Immature natural killer cell (primary cell): ENCODE measurements at places on chromosomes 5 and 9.

DNA sequence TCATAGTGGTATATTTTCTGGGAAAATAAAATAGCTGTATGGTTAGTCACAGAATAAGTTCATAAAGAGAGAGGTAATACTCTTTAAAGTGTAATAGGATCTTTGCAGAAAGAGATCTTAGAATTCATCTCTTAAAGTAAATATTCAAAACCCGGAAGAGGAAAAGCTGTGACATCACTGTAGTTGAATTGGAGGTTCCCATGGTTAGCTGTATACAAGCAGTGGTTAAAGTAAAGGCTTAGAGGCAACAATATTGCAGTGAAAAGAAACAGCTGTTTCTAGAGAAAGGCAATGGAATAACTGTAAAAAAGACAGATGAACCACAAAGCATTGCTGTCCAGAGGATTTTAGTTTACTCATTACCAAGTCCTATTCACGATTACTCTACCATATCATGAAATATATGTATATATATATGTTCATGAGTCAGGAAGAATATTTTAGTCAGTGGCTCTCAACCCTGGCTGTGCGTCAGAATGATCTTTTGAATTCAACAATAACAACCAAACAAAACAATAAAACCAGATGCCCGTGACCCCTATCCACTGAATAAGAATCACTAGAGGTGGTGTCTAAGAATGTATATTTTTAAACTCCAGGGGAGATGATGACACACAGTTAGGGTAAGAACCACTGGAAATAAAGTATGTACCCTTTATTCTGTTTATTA lies 4.7 kb downstream of the ERCC6L2 start:
- DNase-seq = no peak

DNA sequence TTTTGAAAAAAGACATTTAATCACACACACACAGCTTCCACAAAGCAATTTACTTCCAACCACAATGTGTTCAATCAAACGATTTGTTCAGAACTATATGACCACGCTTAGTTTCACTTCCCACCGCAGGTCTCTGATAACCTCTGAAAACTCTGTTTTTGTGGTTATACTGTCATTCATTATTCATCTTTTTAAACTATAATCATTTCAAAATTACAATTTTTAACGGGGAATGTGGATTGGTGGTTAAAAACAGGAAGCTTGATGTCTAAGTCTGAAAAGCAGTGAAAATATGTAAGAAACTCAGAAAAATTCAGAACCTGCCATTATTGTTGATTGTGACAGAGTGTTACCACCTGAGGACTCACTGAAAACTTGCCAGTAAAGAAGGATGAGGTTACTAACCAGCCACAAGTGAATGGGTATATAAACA lies 12.7 kb upstream of the TMEM174 start:
- DNase-seq = peak; percentile 18

- DNase-seq = no peak
Observed at GRCh38 chr9:19232823-19233194, 2.3 kb downstream of the DENND4C start.

GRCh38 chr5:108753877-108754276 lies 6.2 kb downstream of the FER start:
- DNase-seq = no peak

GRCh38 chr5:113489299-113489698 lies 1.0 kb upstream of the MCC start:
- no peak for DNase-seq

GRCh38 chr5:5278815-5279381 lies 138.8 kb downstream of the ADAMTS16 start:
- no peak for DNase-seq

DNA sequence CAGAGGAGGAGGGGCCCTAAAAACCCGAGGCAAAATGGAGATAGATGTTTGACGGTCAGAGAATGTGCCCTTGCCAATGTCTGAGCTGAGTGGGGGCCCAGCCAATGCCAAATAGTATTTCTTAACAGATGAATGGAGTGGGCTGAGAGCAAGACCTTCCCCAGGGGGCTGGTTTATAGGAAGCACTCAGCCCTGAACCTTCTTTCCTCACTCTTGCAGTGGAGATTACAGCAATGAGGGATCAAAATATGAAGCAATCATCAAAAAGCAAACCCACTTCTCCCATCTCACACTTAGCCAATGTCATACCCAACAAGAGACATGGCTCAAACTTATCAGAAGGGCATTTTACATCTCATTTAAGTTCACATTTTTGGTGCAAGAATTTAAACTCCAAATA lies 350.3 kb downstream of the GADD45G start:
- DNase-seq = no peak

GRCh38 chr5:111744455-111744854 lies 12.5 kb downstream of the NREP start:
- DNase-seq = no peak

DNA sequence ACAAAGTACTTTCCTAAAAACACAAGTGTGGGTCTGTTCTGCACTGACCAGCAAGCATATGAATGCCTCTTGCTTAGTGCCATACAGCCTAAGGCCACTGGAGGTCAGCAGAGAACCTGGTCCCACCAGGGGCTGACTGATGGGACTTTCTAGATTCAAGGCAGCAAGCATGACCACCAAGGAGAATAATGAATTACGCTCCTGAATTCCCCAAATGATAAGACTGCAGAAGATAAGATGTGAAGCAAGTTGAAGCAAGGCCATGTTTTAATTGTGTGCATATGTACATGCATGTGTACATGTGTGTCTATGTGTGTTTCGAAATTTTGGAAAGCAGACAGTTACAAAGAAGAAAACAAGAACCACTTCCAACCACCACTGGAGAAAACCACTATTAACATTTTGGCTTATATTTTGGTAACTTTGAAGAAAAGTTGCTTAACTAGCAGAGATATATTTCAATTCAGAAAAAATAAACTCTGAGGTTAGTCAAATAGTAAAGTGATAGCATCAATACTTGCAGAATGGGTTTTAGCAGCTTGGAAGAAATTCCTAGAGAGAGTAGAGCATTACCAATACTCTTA lies 70.5 kb downstream of the ERP44 start:
- peak; percentile 51 for DNase-seq

DNA sequence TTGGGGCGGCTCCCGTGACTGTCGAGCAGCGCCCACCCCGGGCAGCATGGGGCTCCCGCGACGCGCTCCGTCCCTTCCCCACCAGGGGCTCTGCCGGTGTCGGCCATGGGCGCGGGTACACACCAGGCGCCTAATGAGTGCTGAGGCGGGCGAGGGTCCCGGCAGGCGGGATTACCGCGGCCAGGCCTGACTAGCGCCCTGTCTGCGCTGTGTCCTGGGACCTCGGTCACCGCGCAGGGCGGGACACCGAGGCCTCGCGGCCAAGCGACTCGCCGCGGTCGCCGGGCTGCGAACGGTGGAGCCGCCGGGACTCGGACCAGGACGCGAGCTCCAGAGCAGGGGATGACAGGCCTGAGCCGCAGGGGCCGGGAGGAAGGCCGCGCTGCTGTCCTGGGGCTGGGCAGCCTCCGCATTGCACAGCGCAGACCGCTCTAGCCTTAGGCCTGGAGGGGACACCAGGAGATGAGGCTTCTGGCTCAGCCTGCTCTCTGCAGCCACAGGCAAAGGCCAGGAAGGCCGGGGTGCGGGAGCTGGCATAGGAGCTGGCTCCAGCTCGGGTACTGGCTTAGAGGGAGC lies 14.1 kb downstream of the LCN10 start:
- DNase-seq = no peak

DNA sequence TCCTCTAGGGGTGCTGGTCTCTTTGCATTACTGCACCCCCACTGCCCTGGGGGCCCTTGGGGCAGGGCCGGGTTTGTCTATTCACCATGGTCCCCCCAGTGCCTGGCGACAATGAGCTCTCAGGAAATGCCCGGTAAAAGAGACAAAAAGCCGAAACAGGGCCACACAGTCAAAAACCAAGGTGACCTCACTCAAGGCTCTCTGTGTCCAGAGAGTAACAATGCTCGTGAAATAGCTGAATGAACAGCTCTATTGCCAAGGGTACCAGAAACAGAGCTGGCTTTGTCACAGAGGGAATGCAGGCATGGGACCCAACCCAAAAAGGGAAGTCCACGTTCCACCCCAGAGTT lies 16.0 kb downstream of the SH3PXD2B start:
- DNase-seq = no peak

GRCh38 chr5:99019812-99020697 lies 91.2 kb upstream of the CHD1 start:
- no peak for DNase-seq

- DNase-seq = peak; percentile 50
Observed at GRCh38 chr5:141637767-141638419, 1.1 kb downstream of the RELL2 start.

GRCh38 chr5:51452562-51452961 lies 69.3 kb downstream of the ISL1 start:
- no peak for DNase-seq

DNA sequence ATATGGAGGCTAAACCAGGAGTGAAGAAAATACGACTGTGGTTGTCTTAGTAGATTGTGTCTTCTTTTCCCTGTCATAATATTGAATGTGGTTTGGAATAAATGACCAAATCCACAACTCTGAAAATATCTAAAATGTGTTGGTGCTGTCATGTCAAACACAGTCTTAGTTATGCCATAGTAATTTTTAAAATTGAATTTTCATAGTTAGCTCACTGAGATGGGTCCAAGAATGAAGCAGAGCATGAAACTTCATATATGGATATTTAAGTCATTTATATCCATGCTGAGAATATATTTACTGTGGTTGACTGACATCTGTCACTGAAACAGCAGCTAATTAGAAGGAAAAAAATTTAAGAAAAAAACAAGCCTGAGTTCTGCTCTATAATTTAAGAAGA lies 260.4 kb upstream of the ATP10B start:
- no peak for DNase-seq

DNA sequence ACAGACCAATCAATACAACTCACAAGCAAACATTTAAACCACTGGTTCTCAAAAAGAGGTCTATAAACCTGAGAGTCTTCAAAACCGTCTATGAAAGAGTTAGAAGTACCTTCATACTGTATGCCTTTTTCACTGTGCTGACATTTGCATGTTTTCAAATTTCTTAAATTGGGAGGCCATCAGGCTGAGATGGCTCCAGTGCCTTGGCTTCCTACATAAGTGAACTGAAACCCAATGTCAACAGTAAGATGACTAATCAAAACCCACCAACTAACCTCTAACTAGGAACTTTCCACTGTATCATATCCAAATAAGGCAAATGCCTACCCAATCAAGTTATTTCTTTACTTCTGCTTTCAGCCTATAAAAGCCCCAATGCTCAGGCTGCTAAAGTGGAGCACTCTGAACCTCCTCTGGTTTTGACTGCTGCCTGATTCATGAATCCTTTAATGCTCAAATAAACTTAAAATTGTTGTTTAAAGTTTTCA lies 35.1 kb downstream of the FAM13B start:
- no peak for DNase-seq

DNA sequence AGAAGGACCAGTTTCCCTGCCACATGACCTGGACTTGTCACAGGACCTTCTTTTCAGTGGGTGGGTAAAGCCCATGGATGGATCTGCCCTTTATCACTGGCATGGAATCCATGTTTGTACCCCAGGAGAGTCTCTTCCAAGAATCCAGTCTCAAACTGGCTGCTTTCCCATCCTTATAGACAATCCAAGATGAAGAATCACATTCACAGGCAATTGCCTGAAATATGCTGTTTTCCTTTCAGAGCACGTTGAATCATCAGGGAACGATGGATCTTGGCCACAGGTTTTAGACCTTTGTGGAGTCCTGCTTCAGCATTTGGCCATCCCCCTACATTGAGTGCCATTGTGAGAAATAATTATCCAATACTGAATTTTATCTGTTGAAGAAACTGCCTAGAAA lies 319.8 kb downstream of the ASTN2 start:
- no peak for DNase-seq

DNA sequence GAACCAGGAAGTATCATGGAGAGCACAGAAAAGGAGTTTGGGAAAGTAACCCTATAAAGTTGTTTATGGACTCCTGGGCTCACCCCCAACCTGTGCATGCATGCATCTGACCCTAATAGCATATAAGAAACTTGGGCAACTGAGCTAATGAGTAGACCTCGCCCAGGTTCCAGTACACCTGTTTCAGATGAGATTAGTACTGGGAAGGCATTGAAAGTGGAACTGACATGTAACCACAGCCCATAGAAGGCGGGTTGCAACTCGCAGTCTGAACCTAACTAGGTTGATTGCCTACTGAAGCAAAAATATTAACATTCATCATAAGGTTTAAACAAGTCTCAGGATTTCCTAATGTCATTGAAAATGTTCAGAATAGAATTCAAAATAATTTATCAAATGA lies 87.0 kb downstream of the WNK2 start:
- DNase-seq = no peak

- DNase-seq = peak; percentile 30
Observed at GRCh38 chr5:141877356-141878185, 639 bp downstream of the PCDH1 start.

DNA sequence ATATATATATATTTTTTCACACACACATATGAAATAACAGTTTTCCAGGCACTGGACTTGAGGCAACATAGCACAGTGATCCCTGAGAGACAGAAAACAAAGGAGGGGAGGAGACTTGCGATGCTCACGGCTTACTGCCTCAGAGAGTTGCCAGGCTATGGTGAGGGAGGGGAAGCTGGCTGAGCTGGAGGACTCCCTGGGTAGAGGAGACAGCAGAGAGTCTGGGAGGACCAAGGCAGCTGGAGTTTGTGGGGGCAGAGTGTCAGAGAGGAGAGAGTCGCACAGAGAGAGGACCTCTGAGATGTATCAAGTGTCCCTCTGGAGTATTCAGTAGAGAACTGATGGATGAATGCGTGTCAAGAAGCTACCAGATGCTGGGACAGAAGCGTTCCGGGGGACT lies 23.1 kb upstream of the QSOX2 start:
- DNase-seq = no peak

- DNase-seq = no peak
Observed at GRCh38 chr9:116713271-116713670, 26.2 kb downstream of the TRIM32 start.

- DNase-seq = no peak
Observed at GRCh38 chr5:95617057-95617456, 2.8 kb upstream of the GPR150 start.

DNA sequence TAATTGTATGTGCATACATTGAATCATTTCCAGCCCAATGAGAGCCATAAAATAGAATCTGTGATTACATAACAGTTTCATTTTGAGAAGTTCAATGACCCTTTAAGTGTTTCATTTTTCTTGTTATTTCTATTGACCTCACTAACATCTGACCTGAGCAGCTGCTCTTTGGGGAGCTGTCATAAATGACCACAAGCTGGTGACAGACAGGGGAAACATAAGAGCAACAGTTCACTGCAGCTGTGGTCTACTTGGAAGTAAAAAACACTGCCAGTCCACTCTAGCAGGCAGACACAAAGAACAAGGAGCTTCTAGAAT lies 265.4 kb downstream of the DTWD2 start:
- DNase-seq = no peak

- no peak for DNase-seq
Observed at GRCh38 chr5:134551901-134552300, 26.4 kb downstream of the JADE2 start.
